Inflammatory macrophage treated with lipopolysaccharide for 4 hours (primary cell): ENCODE measurements at places on chromosomes 1 and 21.

DNA sequence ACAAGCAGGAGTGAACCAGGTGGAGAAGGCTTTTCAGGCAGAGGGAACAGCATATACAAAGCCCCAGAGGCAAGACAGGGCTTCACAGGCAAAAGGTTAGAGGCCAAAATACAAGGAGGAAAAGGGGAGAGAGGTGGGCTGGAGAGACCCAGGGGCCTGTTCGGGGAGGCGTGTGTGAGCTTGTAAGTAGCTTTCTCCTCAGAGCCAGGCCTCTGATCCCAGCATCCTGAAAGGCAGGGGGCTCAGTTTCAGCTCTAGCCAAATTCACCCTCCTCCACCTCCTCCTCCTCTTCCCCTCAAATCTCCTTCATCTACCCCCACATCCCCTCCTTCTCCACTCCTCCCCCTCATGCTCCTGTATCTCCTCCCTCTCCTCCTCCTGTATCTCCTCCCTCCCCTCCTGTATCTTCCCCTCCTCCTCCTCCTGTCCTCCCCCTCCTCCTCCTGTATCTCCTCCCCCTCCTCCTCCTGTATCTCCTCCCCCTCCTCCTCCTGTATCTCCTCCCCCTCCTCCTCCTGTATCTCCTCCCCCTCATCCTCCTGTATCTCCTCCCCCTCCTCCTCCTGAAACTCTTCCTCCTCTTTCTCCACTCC lies 148.6 kb downstream of the ST6GALNAC5 start:
- no peak for DNase-seq

DNA sequence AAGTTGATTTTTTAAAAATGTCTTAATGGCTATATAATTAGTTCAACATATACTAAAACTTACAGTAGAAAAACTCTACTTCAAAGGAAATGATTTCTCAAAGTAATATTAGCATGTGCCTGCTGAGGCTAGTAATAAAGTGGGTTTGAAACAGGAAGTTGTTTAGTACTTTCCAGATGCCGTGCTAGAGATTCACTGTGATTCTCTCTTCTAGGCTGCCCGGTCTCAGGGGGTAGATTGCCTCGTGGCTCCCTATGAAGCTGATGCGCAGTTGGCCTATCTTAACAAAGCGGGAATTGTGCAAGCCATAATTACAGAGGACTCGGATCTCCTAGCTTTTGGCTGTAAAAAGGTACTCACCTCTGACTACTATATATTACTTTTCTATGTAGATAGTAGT lies 9.1 kb downstream of the EXO1 start:
- DNase-seq, result no peak

DNA sequence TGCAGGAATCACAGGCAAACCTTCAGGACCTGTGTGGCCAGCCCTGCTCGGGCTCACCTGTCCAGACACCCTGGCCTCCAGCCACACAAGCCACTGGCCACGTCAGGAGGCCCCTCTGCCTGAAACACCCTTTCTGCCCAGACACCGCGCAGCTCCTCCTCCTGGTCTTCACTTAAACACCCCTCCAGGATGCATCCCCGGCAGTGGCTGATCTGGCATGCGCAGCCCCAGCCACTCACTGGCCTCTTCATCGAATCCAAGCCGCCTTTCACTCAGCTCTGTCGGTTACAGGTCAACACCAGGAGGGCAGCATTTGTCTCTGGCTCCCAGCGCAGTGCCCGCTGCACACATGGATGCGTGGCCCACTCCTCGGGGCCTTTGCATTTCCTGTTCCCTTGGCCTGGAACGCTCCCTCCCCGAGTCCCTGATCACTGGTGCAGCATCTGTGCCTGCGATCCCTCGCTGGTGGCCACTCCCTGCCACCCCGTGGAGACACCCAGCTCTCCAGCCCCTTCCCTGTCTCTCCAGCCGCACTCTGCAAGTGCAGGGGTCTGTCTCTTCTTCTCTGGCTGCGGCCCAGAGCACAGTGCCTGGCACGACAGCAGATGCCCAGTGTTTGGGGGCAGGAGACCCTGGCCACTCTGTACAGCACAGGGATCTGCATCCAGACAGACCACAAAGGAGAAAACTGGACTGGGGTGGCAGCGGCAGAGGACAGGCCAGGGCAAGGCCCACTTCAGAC lies 9.4 kb downstream of the TPRG1L start:
- no peak for DNase-seq

DNA sequence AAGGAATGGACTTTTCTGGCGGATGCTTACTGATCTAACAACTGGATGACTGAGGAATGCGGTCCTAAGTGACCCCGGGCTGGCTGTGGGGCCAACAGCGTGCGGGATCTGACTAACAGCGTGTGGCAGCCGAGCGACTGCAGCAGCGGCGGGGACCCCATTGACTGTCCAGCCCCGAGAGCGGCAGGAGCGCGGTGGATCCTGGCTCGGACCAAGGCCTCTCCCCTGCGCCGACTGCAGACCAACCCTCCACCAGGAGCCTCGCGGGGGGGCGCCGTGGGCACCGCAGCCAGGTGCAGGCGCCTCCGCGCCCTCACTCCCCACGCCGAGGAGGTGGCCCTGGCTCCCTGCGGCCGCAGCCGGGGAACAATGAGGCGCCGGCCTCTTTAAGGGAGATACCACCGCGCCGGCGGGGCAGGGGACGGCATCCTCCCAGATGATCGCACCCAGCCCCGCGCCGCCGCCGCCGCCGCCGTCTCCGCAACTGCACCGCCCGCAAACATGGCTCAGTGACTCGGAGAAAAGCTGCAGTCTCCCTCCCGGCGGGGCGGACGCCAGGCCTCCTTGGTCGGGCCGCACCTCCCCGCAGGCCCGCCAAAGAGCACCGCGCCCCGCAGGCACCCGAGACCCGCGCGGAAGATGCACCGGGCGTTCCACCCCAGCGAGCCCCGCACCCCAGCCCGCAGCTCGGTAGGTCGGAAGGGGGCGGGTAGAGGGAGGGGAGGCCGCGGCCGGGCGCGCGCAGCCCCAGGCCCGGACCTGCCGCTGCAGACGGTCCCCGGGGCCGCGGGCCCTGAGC lies 694 bp upstream of the PDIK1L start:
- peak; percentile 59 for DNase-seq

DNA sequence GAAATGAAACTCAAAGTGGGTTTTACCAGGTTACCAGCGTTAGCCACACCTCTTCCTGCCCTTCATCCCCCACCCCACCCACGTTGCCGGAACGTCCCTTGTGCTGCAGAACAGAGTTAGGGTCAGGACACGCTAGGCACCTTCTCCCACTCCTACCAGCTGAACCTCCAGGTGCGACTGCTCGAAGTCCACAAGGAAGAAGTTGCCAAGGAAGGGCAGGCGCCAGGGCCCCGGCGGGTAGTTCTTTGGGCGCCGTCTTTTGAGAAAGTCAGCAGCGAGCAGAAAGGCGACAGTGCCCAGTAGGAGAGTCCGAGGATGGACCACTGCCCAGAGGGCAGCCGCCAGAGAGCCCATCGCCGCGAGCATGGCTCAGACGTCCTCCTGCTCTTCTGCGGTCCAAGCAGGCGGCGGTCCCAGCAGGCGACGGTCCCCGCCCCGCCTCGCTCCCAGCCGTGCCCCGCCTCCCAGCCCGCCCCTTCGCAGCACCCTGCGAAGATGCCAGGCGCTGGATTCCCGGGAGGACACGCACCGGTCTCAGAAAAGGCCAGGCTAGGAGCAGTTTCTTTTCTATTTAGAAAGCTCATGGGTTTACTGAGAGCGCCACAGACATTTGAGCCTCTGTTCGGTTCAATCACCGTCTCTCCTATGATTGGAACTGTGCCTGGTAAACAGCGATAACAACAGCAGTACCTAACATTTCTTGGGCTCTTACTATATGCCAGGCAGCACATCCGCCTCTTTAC lies at the start of gene CYP2J2:
CYP2J2 (minus strand) TSS at position 393 of the 743 bp plus-strand sequence; CDS start at position 366, 27 bp downstream.
- peak; percentile 2 for DNase-seq

DNA sequence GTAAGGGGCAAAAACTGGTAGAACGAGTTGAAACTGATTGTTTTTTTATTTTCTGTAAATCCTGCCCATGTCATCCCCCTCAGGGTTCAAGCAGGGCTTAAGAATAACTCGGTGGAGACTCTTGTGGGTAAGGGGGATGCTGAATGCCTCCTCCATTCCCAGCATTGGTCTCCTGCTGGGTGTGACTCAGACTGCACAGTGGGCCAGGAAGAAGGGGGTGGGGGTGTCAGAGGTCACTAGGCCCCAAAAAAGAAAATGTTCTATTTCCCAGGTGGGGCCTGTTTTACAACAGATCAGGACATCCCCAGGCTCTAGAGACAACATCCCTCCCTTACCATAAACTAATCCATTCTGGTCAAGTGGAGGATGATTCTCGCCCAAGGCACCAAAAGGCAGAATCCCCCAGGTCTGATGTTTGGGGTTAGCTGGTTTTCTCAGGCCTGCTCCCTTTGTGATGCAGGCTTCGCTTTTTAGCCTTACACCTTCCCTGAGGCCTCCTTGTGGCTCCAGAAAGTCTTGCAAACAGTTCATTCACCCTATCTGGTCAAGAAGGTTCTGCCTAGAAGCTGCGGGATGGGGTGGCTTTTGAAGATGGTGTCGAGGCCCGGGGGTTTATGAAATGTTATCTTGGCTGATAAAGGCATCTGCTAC lies 10.7 kb upstream of the GRHL3 start:
- no peak for DNase-seq

DNA sequence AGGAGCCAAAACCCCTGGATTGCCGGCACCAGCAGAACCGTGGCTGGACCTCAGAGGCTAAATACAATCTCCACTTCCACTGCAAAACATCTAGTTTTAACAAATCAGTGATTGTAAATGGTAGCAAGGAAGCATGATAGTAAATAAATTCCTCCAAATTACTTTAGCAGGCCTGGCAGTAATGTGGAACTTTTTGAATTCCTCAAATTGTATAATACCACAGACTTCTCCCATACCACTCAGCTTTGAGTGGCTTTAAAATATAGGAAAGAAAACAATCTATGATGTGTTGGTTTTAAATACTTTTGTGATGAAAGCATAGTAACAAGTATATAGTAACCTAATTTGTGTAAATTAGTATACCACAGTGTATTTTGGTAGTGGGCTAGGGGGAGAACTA lies 34.1 kb downstream of the NIBAN1 start:
- no peak for DNase-seq

DNA sequence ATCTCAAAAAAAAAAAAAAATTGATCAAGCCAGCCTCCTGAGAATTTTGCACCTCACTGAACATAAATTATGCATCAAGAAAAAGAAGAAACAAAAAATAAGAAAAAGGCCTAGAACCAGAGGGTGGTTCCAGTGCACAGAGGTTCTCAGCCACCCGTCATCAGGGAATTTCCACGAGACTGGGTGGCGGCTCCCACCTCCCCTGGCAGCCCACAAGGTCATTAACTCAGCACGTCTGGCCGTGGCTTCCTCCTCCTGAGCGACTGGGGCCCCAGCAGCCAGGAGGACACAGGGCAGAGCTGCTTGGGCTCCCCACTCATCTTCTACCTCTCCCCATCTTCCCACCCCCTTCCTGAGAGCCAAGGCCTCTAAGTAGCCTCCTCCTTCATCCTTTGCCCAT lies 15.7 kb upstream of the TMEM51 start:
- peak; percentile 93 for DNase-seq

DNA sequence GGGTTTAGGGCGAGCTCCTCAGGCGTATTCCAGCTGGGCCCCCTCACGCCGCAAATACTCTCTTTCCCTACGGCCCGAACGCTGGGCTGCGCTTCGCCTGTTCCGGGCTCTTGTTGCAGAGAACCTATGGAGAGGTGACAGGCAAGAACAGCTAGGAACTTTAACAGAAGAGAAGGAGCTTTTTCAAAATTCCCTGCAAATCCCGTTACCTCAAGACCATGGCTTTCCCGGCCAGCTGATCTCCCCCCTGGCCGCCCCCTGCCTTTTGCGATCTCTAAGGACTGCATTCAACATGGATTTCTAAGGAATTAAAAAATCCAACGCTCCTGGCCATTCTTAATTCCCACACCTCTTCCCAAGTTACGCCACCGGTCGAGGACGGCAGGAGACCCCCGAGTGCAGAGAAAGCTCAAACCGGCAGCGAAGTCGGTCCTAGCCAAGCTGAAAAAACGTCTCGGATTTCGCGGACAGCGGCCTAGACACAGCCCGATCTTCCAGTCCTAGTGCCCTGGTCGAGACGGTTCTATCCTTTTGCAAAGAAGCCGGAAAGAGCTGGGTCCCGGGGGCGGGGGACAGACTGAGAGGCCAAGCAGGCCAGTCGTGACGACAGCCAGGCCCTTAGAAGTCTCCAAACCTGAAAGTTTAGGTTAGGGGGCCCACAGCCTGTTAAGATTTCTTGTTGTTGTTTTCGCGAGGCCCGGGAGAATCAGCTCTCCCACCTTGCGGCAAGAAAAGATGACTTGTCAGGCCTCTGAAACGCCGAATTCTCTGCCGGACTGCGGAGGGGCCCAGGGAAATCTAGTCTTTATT lies 1.1 kb upstream of the TBX15 start:
- DNase-seq, result no peak

DNA sequence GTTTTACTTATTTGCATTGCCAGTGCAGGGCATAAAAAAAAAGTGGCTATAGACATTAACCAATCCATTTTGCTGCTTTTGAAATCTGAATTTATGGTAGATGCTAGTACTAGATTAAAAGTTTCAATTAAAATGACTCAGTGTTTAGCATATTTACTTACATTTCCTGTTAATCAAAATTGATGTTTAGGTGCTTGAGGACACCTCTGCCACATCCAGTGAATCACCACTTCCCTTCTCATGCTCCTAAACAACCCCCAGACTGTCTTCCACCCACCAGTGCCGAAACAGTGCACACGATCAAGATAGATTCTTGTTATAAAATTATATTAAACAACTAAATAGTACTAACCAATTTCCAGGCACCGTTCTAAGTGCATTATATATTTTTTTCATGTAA lies 32.7 kb downstream of the HSD17B7 start:
- no peak for DNase-seq

DNA sequence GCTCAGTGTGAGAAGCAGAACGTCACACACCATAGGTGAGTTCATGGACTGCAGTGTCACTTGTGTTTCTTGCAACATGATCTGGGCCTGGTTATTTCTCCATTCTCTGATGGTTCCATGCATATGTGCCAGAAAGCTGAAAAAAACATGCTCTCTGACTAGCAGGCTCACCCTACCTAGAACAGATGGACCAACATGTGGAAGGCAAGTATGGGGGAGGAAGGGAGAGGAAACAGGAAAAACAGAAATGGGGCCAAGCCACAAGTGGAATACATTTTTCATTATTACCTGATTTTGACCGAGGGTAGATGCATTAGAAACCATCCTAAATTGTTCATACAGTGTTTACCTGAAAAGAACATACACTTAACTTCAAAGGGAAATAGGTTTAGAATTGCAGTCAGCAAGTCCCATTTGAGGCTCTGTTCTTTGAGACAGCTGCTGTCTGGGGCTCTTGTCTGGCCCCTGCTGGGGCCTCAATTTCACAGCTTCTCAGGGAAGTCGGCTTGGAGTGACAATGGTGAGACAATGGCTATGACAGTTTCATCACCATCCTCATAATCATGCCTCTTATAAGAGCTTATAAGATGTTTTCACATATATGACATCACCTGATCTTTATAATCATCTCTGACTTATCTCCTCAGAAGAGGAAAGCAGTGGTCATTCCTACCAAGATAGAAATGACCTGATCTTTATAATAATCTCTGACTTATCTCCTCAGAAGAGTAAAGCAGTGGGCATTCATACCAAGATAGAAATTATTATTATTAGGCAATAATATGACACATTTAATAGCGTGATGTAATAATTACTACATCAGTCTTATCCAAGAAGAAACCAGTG lies 327.3 kb downstream of the SIPA1L2 start:
- no peak for DNase-seq
